ENCODE measurements at places on chromosomes 4 and X.
A peak's percentile ranks its signal among the peaks of the same experiment; 100 is the strongest.

DNA sequence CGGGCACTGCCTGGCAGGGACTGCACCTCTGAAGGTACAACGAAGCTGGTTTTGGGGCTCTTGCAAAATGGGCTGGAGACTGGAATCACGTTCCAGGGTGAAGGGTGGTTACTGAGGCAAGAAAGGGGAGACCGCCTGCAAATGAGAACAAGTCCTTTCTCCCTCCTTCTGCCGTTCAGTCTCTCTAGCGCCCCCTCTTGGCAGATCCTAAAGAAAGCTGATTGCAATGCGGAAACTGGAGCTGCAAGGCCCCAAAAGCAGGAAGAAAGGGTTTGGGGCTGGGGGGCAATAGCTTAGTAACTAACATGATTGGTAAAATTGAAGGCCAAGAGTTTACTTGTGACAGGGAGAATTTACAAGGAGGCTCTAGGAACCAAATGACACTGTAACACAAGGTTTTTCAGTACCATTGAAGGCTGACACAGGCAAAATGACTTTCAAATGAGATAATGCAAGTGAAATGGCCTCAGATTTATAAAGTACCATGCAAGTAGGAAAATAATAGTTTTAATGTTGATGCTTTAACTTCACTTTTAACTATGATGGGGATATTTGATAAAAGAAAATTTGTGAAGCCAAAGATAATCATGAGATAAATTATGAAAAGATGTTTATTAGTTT lies 222.7 kb upstream of the HAND2 start:
- no peak for DNase-seq

DNA sequence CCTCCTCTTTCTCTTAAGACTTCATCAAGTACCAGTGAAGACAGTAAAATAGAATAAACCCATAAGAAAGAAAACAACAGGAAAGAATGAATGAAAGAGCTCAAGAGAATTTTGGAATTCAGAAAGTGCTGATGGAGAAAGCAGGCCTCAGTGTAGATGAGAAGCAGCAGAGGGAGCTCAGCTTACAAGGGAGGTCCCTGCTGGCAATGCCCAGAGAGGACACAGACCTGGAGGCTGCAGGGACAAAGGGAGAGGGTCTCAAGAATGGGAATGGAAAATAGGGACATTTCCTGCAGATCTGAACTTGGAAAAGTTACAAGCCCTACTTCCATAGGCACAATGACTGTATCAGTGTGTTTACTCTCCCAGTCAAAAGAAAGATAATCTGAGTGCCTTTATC lies 64.5 kb upstream of the MAGEA10 start:
- DNase-seq = no peak

GRCh38 chr4:77801260-77801608 lies 17.9 kb downstream of the CNOT6L start:
- DNase-seq = no peak

DNA sequence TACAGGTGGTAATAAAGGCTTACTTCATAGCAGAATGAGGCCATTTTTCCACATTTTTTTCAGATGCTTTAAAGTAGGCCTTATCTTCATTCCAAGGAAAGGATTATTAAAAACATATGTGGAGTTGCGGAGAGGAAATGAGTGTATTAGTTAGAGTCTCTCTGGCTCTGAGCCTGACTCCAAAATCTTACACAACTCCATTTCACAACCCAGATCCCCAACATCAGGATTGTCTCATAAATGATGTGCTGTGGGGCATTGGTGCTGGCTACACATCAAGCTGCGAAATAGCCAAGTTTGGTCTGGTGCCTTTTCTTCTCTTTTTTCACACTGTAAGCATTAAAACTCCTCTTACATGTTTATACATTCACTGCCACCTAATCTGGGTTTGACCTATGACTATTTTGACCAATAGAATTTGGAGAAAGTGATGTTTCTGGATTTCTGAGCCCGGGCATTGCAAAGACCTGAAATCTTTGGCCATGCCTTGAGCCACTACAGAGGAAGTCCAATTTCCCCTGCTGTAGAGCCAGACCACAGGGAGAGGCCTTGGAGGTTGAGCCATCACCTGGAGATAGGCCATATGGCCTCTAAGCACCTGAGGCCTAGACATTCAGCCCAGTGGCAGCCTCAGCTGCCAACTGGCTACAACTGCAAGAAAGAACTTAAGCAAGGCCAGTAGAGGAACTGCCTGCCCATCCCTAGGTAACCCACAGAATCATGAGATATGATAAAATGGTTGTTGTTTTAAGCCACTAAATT lies 16.7 kb upstream of the SOD3 start:
- DNase-seq = no peak

- DNase-seq = peak; percentile 56
These were observed 23.7 kb downstream of the ELF4 start for GRCh38 chrX:130086447-130087206.

- no peak for DNase-seq
These were observed 569 bp downstream of the DCK start for GRCh38 chr4:70994069-70994366.

DNA sequence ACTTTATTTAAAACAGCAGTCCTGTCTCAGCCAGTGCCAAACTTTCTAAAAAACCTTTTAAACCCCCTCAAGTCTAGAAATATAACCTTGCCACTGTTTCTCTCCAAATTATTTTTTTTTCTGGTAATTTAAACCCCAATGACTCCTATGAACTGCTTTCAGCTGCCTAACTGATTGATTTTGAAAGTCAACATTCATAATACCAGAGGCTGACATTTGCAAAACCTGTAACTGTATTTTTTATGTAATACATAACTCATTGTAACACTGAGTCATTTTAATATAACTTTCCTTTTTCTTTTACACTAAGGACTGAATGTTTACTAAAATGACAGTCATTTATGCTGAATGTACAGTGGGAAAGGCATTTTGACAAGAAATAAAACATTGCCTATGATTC lies 19.1 kb upstream of the EGFL6 start:
- DNase-seq = no peak

DNA sequence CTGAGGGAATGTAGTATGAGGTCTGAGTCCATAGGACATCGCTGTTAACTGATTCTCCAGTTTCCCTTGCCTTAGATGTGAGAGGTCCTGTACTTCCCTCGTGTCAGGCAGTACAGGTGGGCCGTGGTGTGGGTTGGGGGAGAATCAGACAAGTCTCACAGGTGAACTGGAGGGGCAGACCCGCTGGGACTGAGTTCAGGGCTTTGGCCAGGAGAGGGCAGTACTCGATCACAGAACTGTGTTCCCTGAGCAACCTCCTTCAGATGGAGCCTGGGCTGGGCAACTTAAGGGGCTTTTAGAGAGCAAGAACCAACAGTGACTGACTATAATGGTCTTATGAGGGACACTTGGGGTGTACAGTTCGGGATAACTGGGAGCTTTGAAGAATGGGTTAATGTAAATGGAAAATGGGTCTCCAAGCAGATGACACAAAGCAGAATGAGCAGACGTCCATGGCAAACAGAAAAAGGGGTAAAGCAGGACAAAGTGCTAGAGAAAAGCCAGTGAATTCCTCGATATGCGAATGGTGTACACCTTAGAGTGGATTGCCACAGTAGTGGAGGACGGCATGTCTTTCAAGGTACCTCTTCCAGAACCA lies 83.6 kb downstream of the CCNG2 start:
- DNase-seq = peak; percentile 56

DNA sequence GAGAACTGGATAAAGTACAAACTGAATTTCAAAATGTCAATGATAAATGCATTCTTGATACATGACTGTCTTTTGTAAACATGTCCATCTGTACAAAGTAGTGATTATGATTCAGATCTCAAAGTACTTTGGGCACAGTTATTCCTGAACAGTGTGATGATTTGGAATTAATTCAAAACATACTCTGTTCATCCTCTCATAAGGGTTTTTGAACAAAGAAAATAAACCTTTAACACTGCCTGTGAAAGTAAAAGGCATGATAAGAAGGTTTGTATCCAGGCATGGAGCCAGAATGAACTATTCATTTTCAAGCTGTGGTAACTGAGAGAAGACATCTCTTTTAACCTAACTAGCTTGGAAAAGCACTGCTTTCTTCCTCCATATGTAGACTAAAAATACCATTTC lies 883 bp upstream of the KLHL4 start:
- DNase-seq = no peak

GRCh38 chr4:181578911-181579310 lies 664.3 kb upstream of the TENM3 start:
- no peak for DNase-seq

DNA sequence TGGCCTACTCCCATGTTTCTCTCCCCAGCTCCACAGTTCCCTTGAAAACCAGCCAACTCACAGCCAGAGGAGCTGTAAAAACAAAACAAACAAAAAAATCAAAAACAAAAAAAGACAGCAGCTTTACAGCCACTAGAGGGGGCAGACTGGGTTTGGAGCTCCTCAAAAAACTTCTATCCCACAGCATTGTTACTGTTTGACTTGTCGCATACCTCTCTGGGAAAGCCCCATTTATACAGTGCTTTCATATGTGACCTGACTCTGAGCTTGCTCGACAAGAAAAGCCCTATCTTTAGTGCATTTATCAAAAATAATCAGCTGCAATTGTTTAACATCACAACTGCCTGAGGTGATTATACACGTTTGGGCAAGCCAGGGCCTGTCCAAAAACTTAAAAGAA lies 21.6 kb downstream of the TSPAN6 start:
- DNase-seq = no peak

- no peak for DNase-seq
These were observed 13.7 kb downstream of the PPP2R3B start for GRCh38 chrX:372856-373640.

- no peak for DNase-seq
These were observed 10.2 kb upstream of the RHOH start for GRCh38 chr4:40186665-40187014.

DNA sequence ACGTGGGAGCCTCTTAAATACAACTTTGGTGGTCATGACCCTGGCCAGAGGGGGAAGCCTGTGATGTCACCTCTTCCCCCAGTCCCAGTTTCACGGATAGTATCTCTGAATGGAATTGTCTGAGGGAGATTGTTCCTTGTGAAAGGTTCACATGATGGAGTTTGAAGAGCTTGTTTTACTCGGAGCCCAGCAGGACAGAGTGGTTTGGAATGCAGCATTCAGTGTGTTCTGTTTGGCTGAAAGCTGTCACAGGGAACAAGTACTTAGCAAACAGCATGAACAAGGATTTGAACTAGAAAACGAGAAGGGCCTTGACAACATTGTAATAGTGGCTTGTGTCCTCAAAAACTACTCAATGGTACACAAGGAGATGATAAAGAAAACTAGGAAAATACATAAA lies 133.9 kb upstream of the CXorf66 start:
- no peak for DNase-seq

DNA sequence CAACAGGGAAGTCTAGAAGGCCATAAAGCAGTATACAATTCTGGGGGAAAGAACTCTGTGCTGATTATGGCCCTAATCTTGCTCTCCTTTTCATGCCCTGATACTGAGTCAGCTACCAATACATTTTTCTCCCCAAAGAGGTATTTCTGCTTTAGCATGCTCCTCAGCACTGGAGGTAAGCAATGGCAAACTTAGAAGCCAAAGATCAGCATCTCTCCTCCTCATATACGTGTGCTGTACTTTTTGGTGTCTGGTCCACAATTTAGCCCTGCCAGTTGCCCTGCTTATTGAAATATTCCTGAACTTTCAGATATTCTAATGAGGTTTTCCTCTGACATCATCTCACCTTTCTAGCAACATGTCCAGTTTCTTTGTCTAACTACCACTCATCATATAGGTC lies 226.2 kb downstream of the FSTL5 start:
- no peak for DNase-seq

- DNase-seq = no peak
These were observed 329.2 kb downstream of the INPP4B start for GRCh38 chr4:142516686-142517526.

- DNase-seq = no peak
These were observed 366.3 kb upstream of the CXorf51A start for GRCh38 chrX:147180886-147181285.

GRCh38 chr4:103011378-103012025 lies 8.0 kb downstream of the SLC9B1 start:
- no peak for DNase-seq

GRCh38 chrX:111662292-111662691 lies 18.7 kb upstream of the ALG13 start:
- no peak for DNase-seq

GRCh38 chr4:80831383-80832361 lies 198.8 kb upstream of the BMP3 start:
- no peak for DNase-seq

DNA sequence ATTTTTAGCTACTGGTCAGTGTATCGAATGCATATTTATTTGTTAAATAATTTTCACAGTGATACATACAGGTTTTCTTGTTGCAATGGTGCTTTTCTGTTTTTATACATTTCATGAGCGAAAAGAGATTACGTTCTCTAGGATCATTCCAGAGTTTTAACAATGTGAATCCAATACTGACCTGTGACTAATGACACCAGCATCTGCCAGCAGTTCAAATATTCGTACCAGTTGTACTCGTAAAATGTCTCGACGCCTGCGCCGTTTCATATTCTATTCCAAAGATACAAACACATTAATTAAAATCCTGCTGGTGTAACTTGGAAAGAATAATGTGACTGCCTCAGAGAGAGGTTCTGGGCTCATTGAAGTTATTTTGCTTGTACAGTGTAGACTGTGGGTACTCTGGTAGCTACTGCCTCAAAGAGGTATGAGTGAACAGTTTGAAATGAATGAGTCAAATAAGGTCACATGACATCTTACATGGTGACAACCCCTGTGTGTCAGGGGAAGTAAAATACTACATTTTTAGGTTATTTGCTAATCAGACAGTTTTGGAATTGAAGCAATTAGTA lies 80.7 kb downstream of the ZAR1 start:
- no peak for DNase-seq

DNA sequence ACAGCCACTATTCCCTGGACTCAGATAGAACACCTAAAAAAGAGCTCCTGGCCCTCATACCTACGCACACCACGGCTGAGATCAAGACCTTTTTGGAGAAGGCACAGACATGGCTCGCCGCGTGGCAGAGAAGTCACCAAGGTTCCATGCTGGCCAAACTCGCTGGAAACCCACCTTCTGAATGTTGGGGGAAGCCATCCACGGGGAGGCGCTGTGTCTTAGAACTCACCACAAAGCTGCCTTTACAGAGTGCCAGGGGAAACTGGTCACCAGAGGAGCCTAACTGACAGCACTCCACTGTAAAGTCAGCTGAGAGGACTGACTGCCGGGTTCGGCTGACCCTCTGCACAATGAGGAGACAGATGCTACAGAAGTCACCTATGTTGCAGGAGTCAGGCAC lies 97.9 kb downstream of the NEUROG2 start:
- no peak for DNase-seq

DNA sequence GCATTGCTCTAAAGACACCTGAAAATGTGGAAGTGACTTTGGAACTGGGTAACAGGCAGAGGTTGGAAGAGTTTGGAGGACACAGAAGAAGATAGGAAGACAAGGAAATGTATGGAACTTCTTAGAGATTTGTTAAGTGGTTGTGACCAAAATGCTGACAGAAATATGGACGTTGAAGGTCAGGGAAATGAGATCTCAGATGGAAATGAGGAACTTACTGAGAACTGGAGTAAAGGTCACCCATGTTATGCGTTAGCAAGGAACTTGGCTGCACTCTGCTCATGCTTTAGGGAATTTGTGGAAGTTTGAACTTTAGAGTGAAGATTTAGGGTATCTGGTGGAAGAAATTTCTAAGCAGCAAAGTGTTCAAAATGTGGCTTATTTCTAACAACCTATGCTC lies 99.4 kb downstream of the FAM13A start:
- DNase-seq = no peak

Measured in activated CD8-positive, alpha-beta memory T cell treated with anti-CD3 and anti-CD28 coated beads, Interleukin-2, amount 50 U/mL, for 4 hours (primary cell).